ENCODE measurements at places on chromosomes 16 and 17. TPM values are rescaled to one million over a fixed set of nuclear protein-coding genes. Genes with fewer than 3 reads are reported as not detected.

DNA sequence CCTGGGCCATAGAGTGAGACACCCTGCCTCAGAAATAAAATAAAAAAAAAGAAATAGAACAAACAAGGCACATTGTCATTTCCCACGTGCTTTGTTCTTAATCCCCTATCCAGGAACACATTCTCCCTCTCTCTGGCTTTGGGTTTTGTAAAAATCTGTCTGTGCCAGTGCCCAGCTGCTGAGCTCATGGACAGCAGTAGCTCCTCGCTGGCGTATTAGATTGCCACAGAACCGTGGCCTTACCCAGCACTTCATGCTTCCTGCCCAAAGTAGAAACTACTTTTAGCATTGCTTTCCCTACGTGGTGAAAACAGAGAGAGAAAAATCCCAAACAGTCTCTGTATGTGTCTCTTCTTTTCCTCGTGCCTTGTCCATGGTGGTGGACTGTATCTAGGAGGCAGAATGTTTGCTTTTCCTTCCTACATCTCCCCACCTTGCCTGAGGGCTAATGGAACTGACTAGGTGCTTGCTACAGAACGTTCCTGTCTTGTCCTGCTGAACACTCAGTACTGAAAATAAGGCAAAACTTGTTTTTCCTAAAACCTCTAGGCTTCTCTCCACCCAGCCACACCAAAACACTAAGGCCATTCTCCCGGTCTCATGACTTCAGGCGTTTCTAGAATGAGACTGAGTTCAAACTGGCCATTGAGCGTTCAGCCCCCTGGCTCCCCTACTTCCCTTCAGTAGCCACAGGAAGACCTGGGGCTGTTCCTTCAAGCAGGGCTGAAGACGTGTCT lies 26.1 kb downstream of the MNT start:
- no peak for DNase-seq
- H3K4me3 ChIP-seq = no peak overlapping the region
- peaks cover 3% of the 10 kb centered on the region for H3K36me3 ChIP-seq
- H3K27me3 ChIP-seq = no peaks in the 10 kb centered on the region
- H3K27ac ChIP-seq = no peak overlapping the region

GRCh38 chr17:48322060-48322459 lies 108.0 kb downstream of the SKAP1 start:
- H3K27ac ChIP-seq = no peak overlapping the region
- peaks cover 71% of the 10 kb centered on the region for H3K27me3 ChIP-seq
- no peaks in the 10 kb centered on the region for H3K36me3 ChIP-seq
- DNase-seq = no peak
- H3K4me1 ChIP-seq = no peaks in the 10 kb centered on the region
- no peak overlapping the region for H3K4me3 ChIP-seq

GRCh38 chr16:19710991-19711545 lies 7.0 kb downstream of the KNOP1 start:
- peaks cover 11% of the 10 kb centered on the region for H3K36me3 ChIP-seq
- no peaks in the 10 kb centered on the region for H3K27me3 ChIP-seq
- no peaks in the 10 kb centered on the region for H3K4me1 ChIP-seq

GRCh38 chr16:58832386-58832895 lies 98.3 kb upstream of the GOT2 start:
- DNase-seq = no peak
- no peak overlapping the region for H3K27ac ChIP-seq
- H3K27me3 ChIP-seq = no peaks in the 10 kb centered on the region
- H3K36me3 ChIP-seq = no peaks in the 10 kb centered on the region

DNA sequence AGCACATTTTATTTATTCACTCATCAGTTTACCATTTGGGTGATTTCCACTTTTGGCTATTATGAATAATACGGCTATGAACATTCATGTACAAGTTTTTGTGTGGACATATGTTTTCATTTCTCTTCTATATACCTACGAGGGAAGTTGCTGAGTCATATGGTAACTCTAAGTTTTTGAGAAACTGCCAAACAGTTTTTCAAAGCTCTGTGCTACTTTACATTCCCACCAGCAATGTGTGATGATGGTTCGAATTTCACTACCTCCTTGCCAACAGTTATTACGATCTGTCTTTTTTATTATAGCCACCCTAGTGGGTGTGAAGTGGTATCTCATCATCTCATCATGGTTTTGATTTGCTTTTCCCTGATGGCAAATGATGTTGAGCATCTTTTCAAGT lies 63.7 kb upstream of the MRTFB start:
- H3K27ac ChIP-seq = no peak overlapping the region
- H3K4me3 ChIP-seq = no peak overlapping the region
- peaks cover 8% of the 10 kb centered on the region for H3K4me1 ChIP-seq
- no peaks in the 10 kb centered on the region for H3K36me3 ChIP-seq
- DNase-seq = no peak

- peak overlapping the region; percentile 91 for H3K27ac ChIP-seq
- H3K27me3 ChIP-seq = no peaks in the 10 kb centered on the region
Observed at GRCh38 chr16:29680180-29680598, 1.2 kb downstream of the QPRT start.

- no peak overlapping the region for H3K4me3 ChIP-seq
- H3K27me3 ChIP-seq = no peaks in the 10 kb centered on the region
- no peak overlapping the region for H3K27ac ChIP-seq
- DNase-seq = no peak
Observed at GRCh38 chr17:76262732-76263344, 2.3 kb upstream of the UBALD2 start.

DNA sequence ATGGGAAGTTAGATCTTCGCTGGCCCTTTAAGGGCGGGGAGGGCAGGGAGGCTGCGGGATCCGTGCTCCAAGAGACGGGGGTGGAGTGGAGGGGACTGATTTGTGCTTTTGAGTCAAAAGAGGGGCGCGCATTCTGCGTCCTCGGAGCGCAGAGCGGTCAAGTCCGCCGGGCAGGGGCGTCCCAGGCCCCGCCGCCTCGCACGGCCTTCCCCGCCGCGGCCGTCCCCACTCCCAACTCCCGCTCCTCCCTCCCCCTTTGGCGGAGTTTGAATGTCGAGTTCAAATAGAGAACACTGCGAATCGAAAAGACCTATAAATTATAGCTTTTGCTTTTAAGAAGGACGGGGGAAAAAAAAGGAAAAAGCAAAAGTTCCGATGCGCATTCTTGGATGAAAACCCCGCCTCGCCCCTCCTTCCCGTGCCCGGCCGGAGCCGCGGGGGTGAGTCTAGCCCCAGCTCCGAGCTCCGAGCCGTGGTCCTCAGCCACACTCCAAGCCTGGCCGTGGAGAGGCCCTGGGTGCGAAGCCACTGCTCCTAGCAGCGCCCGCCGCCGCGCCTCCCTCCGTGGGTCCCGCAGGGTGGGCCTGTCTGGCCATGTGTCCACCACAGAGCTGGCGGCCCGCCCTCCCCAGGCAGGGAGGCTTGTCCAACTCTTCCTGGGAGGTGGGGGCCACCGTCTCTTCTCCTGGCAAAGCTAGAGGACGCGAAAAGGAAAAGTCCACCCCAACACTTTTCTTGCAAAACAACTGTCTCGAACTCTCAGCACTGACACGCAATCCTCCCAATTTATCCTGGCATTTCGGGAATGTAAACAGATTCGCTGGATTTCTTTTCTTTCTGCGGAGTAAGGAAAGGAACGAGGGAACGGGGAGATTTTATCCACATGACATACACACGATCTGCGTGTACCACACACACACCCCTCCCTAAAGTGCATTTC lies 3.6 kb downstream of the CBX8 start:
- peaks cover 24% of the 10 kb centered on the region for H3K4me1 ChIP-seq
- no peaks in the 10 kb centered on the region for H3K36me3 ChIP-seq
- no peak for DNase-seq
- peak overlapping the region; percentile 21 for H3K4me3 ChIP-seq
- H3K27me3 ChIP-seq = peaks cover 79% of the 10 kb centered on the region

DNA sequence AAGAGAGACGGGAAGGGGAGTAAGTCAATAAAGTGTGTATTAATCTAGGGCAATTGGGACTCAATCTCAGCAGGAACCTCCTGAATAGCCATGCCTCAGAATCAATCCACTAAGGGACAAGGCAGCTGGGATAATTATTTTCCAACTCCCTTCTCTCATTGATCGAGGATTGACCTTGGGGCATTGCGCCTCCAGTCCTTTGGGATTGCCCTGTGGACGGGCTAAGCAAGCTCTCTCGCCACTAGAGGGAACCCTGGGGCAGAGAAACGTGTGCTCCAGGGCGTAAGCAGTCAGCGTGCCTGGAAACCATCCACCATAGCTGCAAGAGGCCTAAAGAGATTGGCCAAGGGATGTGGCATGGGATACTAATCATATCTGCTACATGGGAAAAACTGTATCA lies 53.9 kb upstream of the ERCC4 start:
- H3K27me3 ChIP-seq = no peaks in the 10 kb centered on the region
- no peak overlapping the region for H3K27ac ChIP-seq
- no peaks in the 10 kb centered on the region for H3K36me3 ChIP-seq
- no peak overlapping the region for H3K4me3 ChIP-seq

DNA sequence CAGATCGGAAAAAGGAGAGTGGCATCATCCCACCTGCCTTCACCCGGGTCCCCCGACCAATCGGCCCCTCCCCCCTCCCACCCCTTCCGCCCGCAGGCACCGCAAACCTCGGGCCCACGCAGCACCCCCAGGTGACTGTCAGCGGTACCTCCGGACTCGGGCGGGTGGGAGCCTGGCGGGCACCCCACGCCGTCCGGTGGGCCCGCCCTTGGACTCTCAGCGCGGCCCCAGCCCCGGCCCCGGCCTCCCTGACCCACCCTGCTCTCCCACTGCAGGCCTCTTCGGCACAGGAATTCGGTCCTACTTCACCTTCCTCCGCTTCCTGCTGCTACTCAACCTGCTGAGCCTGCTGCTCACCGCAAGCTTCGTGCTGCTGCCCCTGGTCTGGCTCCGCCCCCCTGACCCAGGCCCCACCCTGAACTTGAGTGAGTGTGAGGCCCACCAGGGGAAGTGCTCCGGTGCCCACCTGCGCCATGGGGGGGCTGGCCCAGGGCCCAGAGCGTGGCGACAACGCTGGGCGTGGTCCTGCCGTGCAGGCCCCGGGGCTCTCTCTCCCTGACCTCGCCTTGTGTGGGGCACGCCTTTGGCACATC lies 1.6 kb downstream of the TMC8 start:
- H3K4me3 ChIP-seq = peak overlapping the region; percentile 16
- no peaks in the 10 kb centered on the region for H3K27me3 ChIP-seq
- peaks cover 4% of the 10 kb centered on the region for H3K4me1 ChIP-seq
- no peaks in the 10 kb centered on the region for H3K36me3 ChIP-seq
- H3K27ac ChIP-seq = no peak overlapping the region

GRCh38 chr16:62064173-62064572 lies 27.9 kb upstream of the CDH8 start:
- DNase-seq = no peak
- H3K27ac ChIP-seq = no peak overlapping the region
- H3K27me3 ChIP-seq = no peaks in the 10 kb centered on the region
- H3K36me3 ChIP-seq = no peaks in the 10 kb centered on the region

DNA sequence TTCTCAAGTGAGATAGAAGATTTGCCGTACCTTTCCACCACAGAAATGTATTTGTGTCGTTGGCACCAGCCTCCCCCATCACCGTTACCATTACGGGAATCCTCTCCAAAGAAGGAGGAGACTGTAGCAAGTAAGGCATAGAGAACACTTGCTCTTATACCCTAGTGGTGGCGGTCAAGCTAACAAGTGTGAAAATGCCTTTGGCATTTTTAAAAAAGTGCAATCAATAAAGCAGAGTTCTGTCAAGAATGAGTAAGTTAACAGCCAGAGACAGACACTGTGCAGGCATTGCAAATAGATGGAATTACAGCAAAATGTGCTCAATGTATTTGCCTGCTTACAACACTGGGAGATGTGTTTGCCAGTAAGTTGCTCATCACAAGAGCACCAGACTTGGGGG lies 7.7 kb downstream of the MSL1 start:
- H3K4me3 ChIP-seq = no peak overlapping the region
- H3K27ac ChIP-seq = peak overlapping the region; percentile 28
- no peaks in the 10 kb centered on the region for H3K27me3 ChIP-seq
- no peak for DNase-seq

- H3K27me3 ChIP-seq = no peaks in the 10 kb centered on the region
- no peak overlapping the region for H3K4me3 ChIP-seq
- no peak overlapping the region for H3K27ac ChIP-seq
- DNase-seq = peak; percentile 67
- peaks cover 34% of the 10 kb centered on the region for H3K36me3 ChIP-seq
- peaks cover 11% of the 10 kb centered on the region for H3K4me1 ChIP-seq
Observed at GRCh38 chr17:64491034-64491860, 5.6 kb downstream of the POLG2 start.

DNA sequence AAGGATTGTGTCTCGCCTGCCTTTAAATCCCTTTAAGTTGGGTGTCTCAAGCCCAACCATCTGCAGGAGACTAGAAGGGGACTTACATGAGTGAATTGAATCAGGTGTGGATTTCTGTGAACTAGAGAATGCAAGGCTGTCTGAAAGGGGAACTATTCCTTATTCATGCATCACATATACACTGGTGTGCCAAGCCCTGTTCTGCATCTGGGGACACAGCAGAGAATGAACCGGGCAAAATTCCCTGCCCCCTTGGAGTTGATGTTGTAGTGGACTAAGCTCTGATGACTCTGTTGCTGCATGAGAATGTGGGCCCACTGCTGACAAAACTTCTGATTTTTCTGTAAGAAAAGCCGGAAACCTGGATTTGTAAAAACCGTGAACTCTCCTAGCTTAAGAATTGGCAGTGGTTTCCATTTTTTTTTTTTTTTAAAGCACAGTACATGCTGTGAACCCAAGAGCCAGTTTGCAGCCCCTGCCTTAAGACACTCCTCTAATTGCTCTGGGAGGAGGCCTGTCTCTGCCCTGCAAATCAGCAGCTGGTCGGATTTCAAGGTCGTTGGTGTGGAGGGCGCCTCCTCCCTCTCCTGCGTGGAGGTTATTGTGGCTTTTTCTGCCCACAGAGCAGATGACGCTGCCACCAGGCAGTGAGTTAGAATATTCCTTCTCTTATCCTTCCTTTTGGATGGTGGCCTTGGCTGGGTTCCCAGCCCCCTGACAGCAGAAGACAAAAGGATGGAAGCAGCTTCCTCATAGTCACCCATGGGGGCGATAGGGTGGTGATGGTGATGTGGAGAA lies 131.0 kb downstream of the PRKCB start:
- H3K4me3 ChIP-seq = no peak overlapping the region
- H3K27ac ChIP-seq = no peak overlapping the region
- no peaks in the 10 kb centered on the region for H3K36me3 ChIP-seq
- no peak for DNase-seq

- H3K4me3 ChIP-seq = no peak overlapping the region
- H3K27ac ChIP-seq = no peak overlapping the region
- H3K36me3 ChIP-seq = no peaks in the 10 kb centered on the region
- DNase-seq = no peak
- peaks cover 12% of the 10 kb centered on the region for H3K4me1 ChIP-seq
Observed at GRCh38 chr17:78391843-78392242, 13.4 kb downstream of the PGS1 start.

DNA sequence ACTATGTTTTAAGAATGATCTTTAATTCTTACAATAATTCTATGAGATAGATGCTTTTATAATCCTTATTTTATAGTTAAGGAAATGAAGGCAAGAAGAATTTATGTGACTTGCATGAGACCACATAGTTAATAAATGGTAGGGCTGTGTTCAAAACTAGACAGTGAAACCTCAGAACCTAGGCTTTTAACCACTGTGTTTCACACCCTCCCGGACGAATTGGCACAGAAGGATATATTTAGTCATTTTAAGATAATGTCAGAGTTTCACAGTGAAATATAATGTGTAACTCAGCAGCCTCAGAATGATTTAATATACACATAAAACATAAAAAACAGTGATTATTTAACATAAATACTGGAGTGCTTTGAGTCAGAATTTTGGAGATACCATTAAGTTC lies 57.0 kb downstream of the NSRP1 start:
- DNase-seq = peak; percentile 32
- H3K27me3 ChIP-seq = no peaks in the 10 kb centered on the region
- no peak overlapping the region for H3K4me3 ChIP-seq
- H3K27ac ChIP-seq = no peak overlapping the region
- no peaks in the 10 kb centered on the region for H3K4me1 ChIP-seq
- H3K36me3 ChIP-seq = peaks cover 16% of the 10 kb centered on the region

The PRR15L gene
- polyA plus RNA-seq = not detected

The TPSD1 gene
- not detected for polyA plus RNA-seq

The SGSH gene
- polyA plus RNA-seq = 63.2 TPM
